ENCODE measurements at places on chromosomes 2 and 18.

DNA sequence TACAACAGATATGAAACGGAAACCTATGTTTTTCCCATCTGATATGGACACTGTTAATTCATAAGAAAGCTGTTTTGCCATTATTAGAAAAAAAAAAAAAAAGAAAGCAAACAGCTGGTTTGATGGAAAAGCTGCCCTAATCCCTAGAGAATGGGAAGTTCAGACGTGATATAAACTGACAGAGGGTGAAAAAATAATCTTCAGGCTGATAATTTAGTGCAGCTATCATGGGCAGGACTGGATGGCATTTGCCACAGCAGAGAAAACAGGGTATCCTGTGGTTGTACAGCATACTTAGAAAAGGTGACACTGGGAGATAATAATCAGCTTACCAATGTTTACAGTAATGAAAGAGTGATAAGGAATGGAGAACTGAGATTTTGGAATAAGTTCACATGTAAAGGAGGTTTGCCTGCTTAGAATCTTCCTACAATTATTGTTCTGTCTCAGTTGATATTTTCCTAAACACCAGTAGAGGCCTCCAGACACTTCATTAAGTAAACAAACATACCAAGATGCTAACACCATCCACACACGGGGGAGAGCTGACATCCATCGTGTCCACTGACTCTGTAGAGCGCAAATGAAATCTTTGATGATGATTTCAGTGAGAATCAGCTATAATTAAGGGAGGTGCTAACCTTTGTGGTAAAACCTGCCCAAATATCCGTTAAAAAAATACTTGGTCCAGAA lies 211.6 kb upstream of the MMADHC start:
- DNase-seq = no peak

DNA sequence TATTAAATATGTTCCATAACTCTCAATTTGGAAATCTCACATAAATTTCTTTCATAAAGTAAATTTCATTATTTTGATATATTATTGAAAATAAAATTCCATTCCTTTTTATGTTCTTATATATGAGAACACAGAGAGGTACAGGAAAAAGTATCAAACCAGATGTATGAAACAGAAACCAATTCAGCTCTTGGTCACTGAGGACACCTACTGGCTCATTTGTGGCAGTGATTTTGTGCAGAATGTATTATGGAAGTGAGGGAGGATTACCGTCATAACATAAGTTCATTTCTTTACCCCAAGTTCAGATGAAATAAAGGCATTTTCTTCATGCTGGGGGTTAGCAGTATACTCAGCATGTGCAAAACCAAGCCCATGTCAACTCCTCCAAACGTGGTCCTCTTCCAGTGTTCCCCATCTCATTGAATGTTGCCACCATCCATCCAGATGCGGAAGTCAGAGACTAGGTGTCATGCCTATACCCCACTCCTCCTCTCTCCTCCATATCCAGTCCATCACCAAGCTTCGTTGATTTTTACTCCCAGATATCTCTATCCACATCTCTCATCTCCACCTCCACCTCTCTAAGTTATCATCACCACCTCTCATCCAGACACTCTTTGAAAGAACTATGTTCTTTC lies 41.7 kb upstream of the MALL start:
- DNase-seq = peak; percentile 41

DNA sequence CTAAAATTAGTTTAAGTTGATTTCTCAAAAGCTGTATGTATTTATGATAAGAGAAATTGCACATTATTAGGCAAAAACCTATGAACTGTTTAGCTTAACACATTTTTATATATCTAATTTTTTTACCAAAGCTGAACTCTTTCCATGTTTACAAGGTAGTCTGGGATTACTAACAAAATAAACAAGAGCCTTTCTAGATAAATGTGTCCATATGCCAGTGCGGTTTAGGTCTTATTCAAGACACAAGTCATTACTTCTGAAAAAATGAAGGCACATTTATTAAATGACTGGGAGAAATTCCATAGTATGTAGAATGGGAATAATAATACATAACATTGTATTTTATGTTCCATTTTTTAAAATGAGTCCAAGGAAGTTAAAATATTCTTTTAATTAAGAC lies 82.0 kb downstream of the DPP4 start:
- DNase-seq = no peak

DNA sequence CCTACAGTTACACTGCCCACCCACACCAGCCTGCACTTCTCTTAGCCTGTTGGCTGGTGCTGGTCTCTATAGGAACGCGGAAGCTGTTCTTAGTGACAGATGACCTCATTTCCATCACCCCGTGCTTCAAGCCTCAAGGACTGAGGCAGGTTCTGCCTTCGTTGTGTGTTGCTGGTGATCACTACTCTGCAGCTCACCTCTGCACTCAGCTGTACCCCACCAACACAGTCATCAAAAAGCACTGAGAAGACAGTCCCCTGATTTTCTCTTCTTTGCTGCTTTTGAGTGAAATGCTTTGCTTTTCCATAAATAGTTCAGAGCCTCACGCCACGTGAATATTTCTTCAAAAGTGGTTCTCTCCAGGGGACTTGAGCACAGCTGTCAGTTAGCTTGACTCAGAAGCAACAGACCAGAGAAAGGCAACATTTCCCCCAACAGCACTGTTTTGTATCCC lies 225.7 kb upstream of the CCDC150 start:
- DNase-seq = no peak

- DNase-seq = no peak
These were observed 237.6 kb downstream of the IKZF2 start for GRCh38 chr2:212913640-212914306.

DNA sequence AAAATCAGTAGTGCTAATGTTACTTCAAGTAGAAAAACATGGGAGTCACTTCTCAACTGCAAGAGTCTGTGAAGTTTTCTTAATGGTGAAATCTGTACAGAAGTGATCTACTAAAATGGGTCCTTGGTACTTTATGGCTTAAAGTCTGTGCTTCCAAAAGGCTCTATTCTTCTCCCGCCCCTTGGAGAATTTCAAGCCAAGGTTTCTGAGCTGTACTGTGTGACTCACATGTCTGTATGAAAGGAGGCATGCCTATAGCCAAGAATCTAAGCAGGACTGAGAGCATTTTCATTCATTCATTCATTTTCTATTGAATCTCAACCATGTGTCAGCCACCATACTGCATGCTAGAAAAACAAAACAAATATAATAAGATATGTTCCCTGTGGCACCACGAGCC lies 19.8 kb upstream of the DDX18 start:
- DNase-seq = no peak

GRCh38 chr18:7684966-7685365 lies 117.8 kb downstream of the PTPRM start:
- no peak for DNase-seq
